ENCODE measurements at places on chromosomes 3 and 15. TPM values are rescaled to one million over a fixed set of nuclear protein-coding genes. Genes with fewer than 3 reads are reported as not detected.

DNA sequence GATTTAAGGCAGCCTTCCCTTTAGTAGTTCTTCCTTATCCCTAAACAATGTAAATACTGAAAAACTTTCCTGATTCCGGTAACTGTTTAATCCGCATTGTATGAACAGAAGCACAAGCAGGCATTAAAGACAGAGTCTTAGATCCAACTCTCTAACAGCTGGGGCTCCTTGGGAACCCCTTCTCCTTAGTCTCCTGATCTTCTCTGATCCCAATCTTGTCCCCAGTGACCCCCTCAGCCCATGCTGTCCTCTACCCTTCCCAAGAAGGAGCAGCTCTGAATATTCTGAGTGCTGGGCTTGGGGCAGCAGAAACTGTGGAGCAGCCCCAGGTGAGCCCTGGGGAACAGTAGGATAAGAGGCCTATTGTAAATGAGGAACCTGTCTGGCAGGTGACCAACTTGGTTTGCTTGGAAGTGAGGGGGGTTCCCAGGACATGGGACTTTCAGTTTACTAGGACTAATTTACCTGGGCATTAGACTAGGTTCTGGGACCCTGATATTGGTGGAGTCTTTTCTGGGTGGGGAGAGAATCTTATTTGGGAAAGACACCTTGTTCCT lies 13.0 kb upstream of the SLC30A4 start:
- H3K4me1 ChIP-seq = no peaks in the 10 kb centered on the region
- DNase-seq = no peak
- no peaks in the 10 kb centered on the region for H3K27me3 ChIP-seq
- H3K36me3 ChIP-seq = no peaks in the 10 kb centered on the region
- no peak overlapping the region for H3K4me3 ChIP-seq

GRCh38 chr15:93043621-93044300 lies 45.2 kb downstream of the RGMA start:
- DNase-seq = peak; percentile 36
- H3K36me3 ChIP-seq = no peaks in the 10 kb centered on the region
- no peaks in the 10 kb centered on the region for H3K27me3 ChIP-seq
- no peak overlapping the region for H3K27ac ChIP-seq
- H3K4me3 ChIP-seq = no peak overlapping the region

Gene CYP8B1
- not detected for polyA plus RNA-seq

- no peak overlapping the region for H3K27ac ChIP-seq
- no peaks in the 10 kb centered on the region for H3K27me3 ChIP-seq
- no peaks in the 10 kb centered on the region for H3K36me3 ChIP-seq
- no peak overlapping the region for H3K4me3 ChIP-seq
- H3K4me1 ChIP-seq = no peaks in the 10 kb centered on the region
Observed at GRCh38 chr3:69867941-69868505, 128.8 kb downstream of the MITF start.

- H3K4me1 ChIP-seq = no peaks in the 10 kb centered on the region
- DNase-seq = no peak
- H3K4me3 ChIP-seq = no peak overlapping the region
- H3K36me3 ChIP-seq = no peaks in the 10 kb centered on the region
- no peaks in the 10 kb centered on the region for H3K27me3 ChIP-seq
Observed at GRCh38 chr15:39761006-39761405, 21.6 kb downstream of the FSIP1 start.

Gene MYRIP
- not detected for polyA plus RNA-seq

Gene SAMD7
- not detected for polyA plus RNA-seq

- H3K27ac ChIP-seq = no peak overlapping the region
- DNase-seq = no peak
- no peaks in the 10 kb centered on the region for H3K27me3 ChIP-seq
- H3K4me1 ChIP-seq = no peaks in the 10 kb centered on the region
- no peak overlapping the region for H3K4me3 ChIP-seq
Observed at GRCh38 chr15:100832149-100832942, 47.3 kb upstream of the ALDH1A3 start.
